Stimulated activated CD8-positive, alpha-beta memory T cell treated with anti-CD3 and anti-CD28 coated beads, Interleukin-12 subunit alpha, Interleukin-12 subunit beta, amount 100 ng/mL, for 4 hours (primary cell): ENCODE measurements at places on chromosomes 3 and 15.

DNA sequence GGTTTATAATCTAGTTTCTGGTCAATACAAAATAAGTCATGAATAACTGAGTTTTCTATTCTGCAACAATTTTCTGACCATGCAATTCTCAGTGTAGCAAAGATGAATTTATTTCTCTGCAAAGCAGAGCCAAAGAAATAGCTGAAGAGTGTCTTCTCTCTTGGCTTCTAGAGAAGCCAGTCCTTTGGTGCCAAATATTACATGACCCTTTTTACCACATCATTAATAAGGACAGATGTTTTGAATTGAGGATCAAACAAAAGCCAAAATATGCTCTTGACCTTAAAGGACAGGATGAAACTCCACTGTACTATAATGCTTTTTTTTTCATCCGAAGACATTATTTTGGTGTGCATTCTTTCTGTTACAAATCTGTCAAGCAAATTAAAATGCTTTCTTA is 40.2 kb upstream of the OSTN start:
- no peak for DNase-seq

GRCh38 chr15:83854950-83855707 is 201.2 kb downstream of the ADAMTSL3 start:
- DNase-seq, result no peak

DNA sequence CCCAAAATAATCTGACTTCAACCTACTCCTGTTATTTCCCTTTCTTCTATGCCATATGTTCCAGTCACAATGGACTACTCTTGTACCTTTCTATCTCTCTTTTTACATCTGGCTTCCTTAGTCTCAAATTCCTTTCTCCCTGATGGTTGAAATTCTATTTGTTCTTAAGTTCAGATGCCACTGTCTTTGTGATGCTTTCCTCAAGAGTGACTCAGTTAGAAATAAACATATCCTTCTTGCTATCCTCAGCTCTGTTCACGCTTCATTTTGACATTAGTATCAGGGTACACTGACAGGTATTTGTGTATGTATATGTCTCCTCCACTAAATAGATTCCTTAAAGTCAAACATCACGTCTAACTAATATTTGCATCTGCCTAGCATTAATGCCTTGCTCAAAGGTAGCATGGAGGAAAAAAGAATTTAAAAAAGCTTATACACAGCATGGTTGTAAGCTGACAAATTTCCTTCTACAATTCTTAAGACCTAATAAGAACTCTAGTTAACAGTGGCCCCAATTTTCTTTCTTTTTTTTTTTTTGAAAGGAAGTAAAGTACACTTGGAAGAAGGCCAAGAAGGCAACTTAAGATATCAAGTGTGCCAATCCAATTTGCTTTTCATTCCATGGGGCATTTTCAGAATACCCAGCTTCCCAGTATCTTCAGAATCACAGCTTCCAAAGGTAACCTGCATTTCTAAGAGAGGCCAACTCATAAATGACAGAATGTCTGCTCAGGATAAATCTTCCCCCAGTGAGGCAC is 58.0 kb downstream of the CHAC1 start:
- DNase-seq, result no peak

DNA sequence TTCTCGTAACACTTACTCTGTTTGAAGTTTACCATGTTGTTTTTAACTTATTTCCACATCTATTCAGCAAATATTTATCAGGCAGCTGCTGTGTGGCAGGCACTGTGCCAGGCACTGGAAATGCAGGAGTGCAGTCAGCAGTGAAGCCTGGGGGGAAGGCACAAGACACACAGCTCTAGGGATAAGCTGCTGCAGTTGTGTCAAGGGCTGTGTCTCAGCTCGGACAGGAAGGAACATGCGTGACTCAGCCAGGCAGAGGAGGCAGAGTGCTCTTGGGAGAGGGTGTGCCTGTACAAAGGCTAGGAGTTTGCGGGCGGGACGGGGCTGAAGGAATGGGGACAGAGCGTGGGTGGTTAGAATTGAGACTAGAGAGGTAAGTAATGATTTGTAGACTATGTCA is 24.7 kb downstream of the LYSMD4 start:
- DNase-seq, result no peak

DNA sequence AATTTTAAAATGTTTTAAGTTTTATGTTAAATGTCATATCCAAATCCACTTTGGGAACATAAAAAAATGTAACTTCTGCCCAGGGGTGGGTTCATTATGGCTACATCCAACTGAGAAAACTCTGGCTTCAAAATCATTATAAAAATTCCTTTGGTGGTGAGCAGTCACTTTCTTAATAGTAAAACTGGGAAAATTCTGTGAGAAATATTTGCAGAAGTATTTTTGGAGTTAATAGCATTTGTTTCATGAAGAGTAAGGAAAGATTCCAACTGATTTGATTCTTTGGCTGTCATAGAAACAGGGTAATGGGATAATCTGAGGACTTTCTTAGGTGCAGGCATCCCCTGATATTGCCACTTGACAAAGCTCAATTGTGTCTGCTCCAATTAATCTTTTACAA is 38.8 kb downstream of the CPA3 start:
- DNase-seq, result no peak

GRCh38 chr3:119768668-119769393 is 13.1 kb upstream of the NR1I2 start:
- DNase-seq, result no peak

DNA sequence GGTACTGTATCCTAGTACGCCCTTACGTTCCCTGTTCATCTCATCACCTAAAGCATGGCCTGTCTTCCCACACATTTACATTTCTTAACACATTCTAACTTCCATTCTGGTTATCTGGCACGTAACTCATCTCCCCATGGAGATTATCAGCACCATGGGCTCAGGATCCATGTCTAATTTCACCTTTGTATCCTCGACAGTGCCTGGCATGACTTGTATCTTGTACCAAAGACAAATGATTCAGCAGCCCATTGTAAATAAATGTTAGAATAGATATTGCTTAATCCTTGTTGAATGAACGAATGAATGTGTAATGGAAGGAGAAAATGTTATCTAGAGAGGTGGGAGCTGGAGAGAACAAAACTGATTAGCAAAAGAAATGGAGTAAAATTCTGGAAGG is 69.7 kb upstream of the TPM1 start:
- no peak for DNase-seq

DNA sequence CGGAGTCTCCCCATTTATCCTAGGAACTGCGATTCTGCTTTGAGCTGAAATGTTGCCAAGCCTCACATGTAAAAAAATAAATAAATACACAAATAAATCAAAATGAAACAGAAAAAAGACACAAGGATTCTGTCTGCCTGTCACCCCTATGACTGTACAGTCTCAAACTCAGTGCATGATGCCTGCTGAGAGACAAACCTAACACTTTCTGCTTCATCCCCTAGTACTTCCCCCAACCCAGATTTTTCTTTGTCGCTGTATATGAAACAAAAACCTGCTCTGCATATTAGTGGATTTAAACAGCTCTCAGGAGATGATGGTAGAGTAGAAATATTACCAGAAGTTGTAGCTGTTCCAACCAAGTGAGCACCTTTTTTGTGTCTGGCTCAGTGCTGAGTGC is 530.7 kb upstream of the CFAP20DC start:
- no peak for DNase-seq

- DNase-seq, result no peak
These were observed 31.1 kb upstream of the TRAT1 start for GRCh38 chr3:108791473-108791872.

- DNase-seq, result no peak
These were observed 2.3 kb downstream of the SQOR start for GRCh38 chr15:45637141-45637540.

DNA sequence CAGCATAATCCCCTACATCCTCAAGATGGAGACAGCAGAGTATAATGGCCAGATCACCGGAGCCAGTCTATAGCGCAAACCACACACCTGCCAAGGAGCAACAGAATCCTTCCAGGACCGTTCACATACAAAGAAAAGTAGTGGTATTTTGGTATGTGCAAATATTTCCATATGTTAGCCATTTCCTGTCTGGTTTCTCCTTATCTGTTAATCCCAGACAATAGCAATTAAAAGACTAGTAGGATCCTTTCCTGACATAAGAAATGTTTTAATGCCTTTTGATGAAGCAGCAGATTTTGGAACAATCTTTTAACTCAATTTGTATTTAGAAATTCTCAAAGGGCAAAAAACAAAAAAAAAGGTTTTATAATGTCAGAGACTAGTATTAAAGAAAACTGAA is 22.2 kb downstream of the MRPS25 start:
- no peak for DNase-seq

GRCh38 chr3:122183521-122183892 is at the start of gene CASR:
Gene CASR (plus strand): TSS chr3:122183668. CDS start chr3:122254190, 70,522 bp downstream.
- no peak for DNase-seq

GRCh38 chr3:141940194-141940776 is 63.8 kb downstream of the ATP1B3 start:
- DNase-seq, result no peak
